Stimulated activated CD4-positive, alpha-beta T cell treated with anti-CD3 and anti-CD28 coated beads, TNF-alpha, amount 100 ng/mL, for 24 hours (primary cell): ENCODE measurements at places on chromosomes 5 and 9.

- no peak for DNase-seq
Measured at GRCh38 chr5:38831117-38831516, 14.7 kb upstream of the OSMR start.

DNA sequence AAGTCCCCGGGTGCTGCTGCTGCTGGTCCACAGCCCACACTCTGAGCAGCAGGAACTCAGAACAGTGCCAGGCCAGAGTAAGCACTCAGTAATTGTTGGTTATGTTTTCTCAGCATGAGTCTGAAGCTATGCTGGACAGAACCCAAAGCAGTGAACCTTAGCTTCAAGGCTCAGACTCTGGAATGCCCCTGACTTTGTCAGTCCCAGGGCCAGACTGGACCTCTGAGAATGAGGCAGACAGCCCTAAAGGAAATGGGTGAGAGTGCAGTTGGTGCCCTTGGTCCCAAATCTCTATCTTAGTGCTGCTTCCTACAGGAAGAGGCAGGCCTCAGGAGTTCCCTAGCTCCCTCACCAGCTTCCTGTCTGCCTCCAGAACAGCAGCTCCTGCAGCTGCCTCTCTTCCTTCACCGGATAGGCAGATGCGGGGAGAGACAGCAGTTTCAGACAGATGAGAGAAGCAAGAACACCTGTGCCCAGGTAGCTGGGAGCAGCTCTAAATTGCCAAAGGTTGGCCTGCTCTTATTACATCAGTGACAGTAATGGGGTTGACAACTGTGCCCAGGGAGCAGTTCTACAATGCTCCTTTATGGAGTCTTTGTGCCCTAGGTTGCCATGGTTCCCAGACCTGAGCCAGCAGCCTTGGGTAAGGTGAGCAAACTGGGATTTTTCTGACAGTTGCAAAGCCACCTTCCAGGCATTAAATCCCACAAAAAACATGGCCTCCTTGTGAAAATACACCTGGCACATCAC lies 82.2 kb upstream of the CXCL14 start:
- no peak for DNase-seq

DNA sequence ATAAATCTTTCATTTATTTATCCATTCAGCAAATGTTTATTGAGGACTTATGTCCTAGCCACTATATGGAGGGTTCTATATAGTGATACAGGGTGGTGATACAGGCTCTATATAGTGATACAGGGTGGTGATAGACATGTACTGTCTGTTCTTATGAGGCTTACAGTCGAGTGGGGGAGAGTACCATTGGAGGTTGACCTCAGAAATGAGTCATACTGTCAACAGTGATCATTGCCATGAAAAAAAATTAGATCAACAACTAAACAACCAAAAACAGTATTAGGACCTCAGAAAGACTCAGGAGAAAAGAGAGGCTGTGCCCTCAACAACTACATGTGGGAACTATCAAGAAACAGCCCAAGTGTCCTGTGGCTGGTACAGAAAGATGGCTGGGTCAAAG lies 22.0 kb downstream of the PAPPA start:
- no peak for DNase-seq

DNA sequence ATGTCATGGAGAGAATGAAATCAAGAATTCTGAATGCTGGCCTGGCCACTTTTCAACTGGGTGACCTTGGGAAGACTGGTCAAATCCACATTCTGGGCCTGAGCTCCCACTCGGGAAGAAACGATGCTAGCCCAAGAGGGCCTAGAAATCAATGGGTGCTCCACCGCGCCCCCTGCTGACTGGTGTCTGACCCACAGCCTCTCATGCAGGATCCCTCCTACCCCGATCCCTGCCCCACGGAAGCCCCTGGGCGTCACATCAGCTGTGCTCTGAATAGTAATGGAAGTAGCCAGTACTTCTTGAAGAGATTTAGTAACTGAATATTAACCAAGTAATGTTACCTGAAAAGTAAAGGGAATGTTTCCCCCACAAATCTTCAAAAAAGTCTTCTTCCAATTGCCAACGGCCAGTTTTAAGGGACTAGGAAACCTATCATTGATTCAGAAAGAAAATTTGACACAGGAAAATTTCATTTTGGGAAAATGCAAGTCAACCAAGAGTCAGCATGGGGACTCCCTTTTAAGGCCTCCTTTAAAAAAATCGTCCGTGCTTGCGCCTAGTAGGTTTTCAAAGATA lies 43.9 kb downstream of the CRB2 start:
- peak; percentile 33 for DNase-seq

- no peak for DNase-seq
Measured at GRCh38 chr9:127540664-127541041, 71.4 kb upstream of the STXBP1 start.

GRCh38 chr9:116067566-116067965 lies 86.0 kb upstream of the PAPPA start:
- DNase-seq = no peak

DNA sequence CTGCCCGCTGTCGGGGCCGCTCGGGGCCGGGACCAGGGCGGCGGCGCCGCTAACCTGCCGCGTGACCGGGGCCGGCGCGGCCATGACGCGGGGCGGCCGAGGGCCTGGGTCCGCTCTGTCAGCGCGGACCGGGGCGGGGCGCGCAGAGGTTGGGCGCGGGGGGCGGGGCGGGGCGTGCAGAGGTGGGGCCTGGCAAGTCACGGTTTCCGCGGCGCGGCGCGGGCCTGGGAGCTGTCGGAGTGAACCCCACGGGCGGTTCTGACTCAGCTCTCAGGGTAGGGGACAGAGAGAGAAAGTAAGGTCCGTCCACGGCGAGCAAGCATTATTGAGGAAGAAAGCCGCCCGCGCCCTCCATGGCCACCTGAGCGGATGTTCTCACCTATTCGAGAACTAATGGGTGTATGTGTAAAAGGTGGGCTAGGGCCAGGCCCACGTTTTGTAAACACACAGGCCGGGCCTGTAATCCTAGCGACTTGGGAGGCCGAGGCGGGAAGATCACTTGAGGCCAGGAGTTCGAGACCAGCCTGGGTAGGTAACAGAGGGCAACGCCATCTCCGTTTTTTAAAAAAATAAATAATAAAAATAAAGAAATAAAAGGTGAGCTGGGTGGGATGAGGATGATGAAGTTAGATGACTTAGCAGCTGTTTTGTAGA lies at the start of gene PRXL2C:
Gene PRXL2C (minus strand): TSS at position 120 of the 654 bp plus-strand sequence. CDS start 36 bp downstream, at position 84.
- peak; percentile 62 for DNase-seq

GRCh38 chr9:20426019-20426418 lies 196.3 kb downstream of the MLLT3 start:
- no peak for DNase-seq
